ENCODE measurements at places on chromosomes 2 and 18. TPM values are rescaled to one million over a fixed set of nuclear protein-coding genes. Genes with fewer than 3 reads are reported as not detected.

DNA sequence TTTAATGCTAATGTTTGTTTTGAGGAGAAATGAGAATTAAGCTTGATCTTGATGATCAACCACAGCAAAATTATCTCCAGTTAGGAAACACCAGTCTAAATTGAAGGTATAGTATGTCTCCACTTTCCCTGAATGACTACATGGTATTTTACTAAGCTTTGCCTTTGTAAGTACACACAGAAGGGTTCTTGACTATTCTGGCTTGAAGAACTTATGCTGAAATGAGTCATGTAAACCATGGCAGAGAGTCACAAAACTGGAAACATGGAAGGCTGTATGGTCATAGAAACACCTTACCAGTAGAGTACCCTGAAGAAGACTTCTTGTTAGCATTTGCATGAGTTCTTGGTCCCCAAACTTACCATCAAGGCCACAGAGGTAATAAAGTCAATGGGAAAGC, 250.5 kb downstream of the SLC8A1 start:
- no peak overlapping the region for H3K27ac ChIP-seq
- H3K4me1 ChIP-seq, result no peaks in the 10 kb centered on the region
- no peaks in the 10 kb centered on the region for H3K36me3 ChIP-seq
- H3K27me3 ChIP-seq, result no peaks in the 10 kb centered on the region
- no peak for DNase-seq
- no peak overlapping the region for H3K4me3 ChIP-seq

GRCh38 chr2:171723716-171724683, 36.7 kb downstream of the DYNC1I2 start:
- no peak overlapping the region for H3K27ac ChIP-seq
- peaks cover 21% of the 10 kb centered on the region for H3K36me3 ChIP-seq
- no peak overlapping the region for H3K4me3 ChIP-seq
- DNase-seq, result no peak
- peaks cover 3% of the 10 kb centered on the region for H3K4me1 ChIP-seq

DNA sequence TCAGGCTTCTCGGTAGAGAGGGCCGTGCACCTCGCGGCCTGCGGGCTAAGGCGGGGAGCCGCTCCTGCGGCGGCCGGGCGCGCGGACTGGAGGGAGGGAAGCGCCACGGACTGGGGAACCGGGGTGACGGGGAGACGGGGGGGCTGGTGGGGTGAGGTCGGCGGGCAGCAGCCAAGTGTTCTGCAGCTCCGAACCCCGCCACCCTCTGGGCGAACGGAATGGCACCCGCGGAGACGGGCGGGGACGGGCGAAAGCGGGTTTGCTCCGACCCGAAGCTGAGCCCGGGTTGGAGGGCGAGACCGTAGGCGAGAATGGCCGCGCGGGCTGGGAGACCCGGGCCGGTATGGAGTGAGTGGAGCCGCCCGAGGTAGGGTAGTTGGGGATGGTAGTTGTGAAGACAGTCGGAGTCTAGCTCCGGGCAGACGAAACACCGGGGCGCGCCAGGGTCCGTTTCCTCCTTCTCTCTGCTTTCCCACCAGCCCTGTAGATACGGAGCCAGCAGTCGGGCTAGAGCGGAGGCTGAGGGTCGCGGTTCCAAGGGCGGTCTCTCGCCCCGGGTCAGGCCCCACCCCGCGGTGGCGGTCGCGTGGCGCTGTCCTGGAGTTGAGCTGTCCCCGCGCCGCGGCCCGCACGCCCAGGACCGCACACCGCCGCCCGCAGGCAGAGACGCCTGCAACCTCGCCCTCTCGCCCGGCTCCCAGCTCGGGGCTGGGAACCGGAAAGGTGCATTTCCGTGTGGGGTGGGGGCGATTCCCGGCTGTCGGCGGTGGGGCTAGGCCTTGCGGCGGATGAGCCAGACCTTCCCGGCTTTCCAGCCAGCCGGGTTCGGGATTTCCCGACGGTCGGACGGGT, 160.3 kb upstream of the SIX2 start:
- peak overlapping the region; percentile 73 for H3K4me3 ChIP-seq
- H3K4me1 ChIP-seq, result peaks cover 12% of the 10 kb centered on the region
- peak overlapping the region; percentile 69 for H3K27ac ChIP-seq
- DNase-seq, result peak; percentile 42

DNA sequence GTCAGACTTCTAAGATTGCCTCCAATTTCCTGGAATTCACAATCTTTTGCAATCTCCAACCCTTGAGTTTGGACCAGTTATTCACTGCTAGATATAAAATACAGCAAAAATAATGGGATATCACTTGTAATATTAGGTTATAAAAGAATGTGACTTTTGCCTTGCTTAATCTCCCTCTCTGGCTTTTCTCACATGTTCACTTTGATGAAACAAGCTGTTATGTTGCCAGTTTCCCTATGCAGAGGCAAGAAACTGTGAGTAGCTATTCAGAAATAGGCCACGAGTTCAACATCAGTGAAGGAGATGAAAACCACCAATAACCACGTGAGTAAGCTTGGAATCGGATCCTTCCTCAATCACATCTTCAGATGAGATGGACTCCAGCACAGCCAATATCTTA, 842.7 kb downstream of the RNF144A start:
- no peak overlapping the region for H3K27ac ChIP-seq
- no peaks in the 10 kb centered on the region for H3K4me1 ChIP-seq
- DNase-seq, result no peak
- H3K36me3 ChIP-seq, result peaks cover 5% of the 10 kb centered on the region

- no peaks in the 10 kb centered on the region for H3K36me3 ChIP-seq
- no peak overlapping the region for H3K4me3 ChIP-seq
- no peaks in the 10 kb centered on the region for H3K4me1 ChIP-seq
- no peak overlapping the region for H3K27ac ChIP-seq
- no peak for DNase-seq
Observed at GRCh38 chr2:172241222-172241621, 138.5 kb upstream of the DLX2 start.

DNA sequence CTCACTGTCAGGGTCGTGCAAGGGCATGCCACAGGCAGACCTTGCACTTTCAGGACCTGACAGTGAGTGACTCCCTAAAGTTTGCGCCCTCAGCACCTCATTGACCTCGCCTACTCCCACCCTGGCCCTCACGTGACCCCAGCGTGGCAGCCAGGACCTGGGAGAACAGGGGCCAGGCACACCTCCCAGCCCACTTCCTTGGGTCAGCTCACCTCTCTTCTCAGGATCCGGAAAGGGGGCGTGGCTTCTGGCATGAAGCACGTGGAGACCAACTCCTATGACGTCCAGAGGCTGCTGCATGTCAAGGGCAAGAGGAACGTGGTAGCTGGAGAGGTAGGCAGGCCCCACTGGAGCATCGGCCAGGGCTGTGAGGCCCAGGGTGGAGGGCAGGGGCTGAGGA, 8.8 kb downstream of the VIL1 start:
- no peak for DNase-seq
- no peaks in the 10 kb centered on the region for H3K27me3 ChIP-seq
- peaks cover 4% of the 10 kb centered on the region for H3K4me1 ChIP-seq
- H3K36me3 ChIP-seq, result peaks cover 32% of the 10 kb centered on the region

GRCh38 chr2:224608104-224608503, 22.9 kb upstream of the CUL3 start:
- no peak overlapping the region for H3K27ac ChIP-seq
- no peak for DNase-seq
- H3K27me3 ChIP-seq, result no peaks in the 10 kb centered on the region
- peaks cover 3% of the 10 kb centered on the region for H3K4me1 ChIP-seq
- H3K4me3 ChIP-seq, result no peak overlapping the region

- no peaks in the 10 kb centered on the region for H3K27me3 ChIP-seq
- H3K36me3 ChIP-seq, result peaks cover 11% of the 10 kb centered on the region
- H3K4me1 ChIP-seq, result no peaks in the 10 kb centered on the region
Observed at GRCh38 chr2:186440506-186440905, 45.6 kb upstream of the ZC3H15 start.

- H3K4me3 ChIP-seq, result no peak overlapping the region
- no peaks in the 10 kb centered on the region for H3K36me3 ChIP-seq
- peaks cover 17% of the 10 kb centered on the region for H3K4me1 ChIP-seq
- peaks cover 5% of the 10 kb centered on the region for H3K27me3 ChIP-seq
- H3K27ac ChIP-seq, result no peak overlapping the region
Observed at GRCh38 chr2:60334610-60335009, 218.8 kb downstream of the BCL11A start.

GRCh38 chr18:75896865-75897264, 469.4 kb upstream of the SMIM21 start:
- peaks cover 5% of the 10 kb centered on the region for H3K27me3 ChIP-seq
- H3K36me3 ChIP-seq, result no peaks in the 10 kb centered on the region
- H3K4me3 ChIP-seq, result no peak overlapping the region
- H3K27ac ChIP-seq, result no peak overlapping the region
- DNase-seq, result no peak
- H3K4me1 ChIP-seq, result no peaks in the 10 kb centered on the region

DNA sequence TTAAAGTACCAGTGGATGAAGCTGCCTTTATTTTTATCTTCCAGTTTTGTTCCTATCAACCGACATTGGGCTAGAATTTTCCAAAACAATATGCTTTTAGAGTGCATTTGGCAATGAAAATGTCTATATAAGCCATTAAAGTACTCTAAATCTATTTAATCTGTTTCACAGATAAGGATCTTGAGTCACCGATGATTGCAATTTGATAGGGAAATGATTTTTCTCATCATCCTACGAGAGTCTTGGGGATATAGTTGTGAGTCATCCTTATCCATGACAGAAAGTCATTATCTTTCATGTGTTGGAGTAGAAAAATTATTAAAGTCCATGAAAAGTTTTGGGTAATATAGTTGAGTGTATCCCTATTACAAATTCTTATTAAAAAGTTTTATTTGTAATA, 26.1 kb downstream of the SLC39A10 start:
- no peak overlapping the region for H3K27ac ChIP-seq
- H3K27me3 ChIP-seq, result no peaks in the 10 kb centered on the region
- DNase-seq, result no peak
- no peak overlapping the region for H3K4me3 ChIP-seq
- H3K4me1 ChIP-seq, result peaks cover 10% of the 10 kb centered on the region

DNA sequence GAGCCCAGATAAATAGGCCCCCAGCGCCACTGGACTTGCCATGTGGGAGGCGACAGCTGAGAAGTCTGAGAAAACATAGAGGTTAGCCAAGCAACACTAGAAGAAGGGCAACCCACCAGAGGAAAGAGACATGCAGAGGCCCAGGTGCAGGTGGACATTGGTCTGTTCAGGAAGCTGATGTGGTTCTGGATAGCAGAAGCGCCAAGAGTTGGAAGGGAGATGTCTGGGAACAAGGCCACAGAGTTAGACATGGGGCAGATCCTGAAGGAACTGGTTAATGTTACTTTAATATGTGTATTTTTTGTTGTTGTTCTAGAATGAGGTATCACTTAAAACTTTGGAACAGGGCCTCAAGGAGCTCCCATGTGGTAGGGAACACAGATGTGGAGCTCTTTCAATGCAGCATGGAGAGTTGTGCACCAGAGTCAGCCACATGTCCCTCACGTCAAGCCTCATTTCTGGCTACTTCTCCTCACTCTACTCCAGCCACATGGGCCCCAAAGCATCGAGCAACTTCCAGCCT, 62.2 kb upstream of the PKDCC start:
- H3K36me3 ChIP-seq, result no peaks in the 10 kb centered on the region
- no peak overlapping the region for H3K27ac ChIP-seq
- H3K4me1 ChIP-seq, result peaks cover 12% of the 10 kb centered on the region
- DNase-seq, result no peak
- no peak overlapping the region for H3K4me3 ChIP-seq
- H3K27me3 ChIP-seq, result no peaks in the 10 kb centered on the region

GRCh38 chr2:58870704-58871103, 629.6 kb upstream of the FANCL start:
- no peaks in the 10 kb centered on the region for H3K27me3 ChIP-seq
- H3K4me1 ChIP-seq, result peaks cover 7% of the 10 kb centered on the region
- no peak overlapping the region for H3K27ac ChIP-seq

- no peaks in the 10 kb centered on the region for H3K36me3 ChIP-seq
- peak overlapping the region; percentile 27 for H3K27ac ChIP-seq
- no peak overlapping the region for H3K4me3 ChIP-seq
- peaks cover 3% of the 10 kb centered on the region for H3K27me3 ChIP-seq
Observed at GRCh38 chr2:160241251-160242137, 41.4 kb upstream of the ITGB6 start.

DNA sequence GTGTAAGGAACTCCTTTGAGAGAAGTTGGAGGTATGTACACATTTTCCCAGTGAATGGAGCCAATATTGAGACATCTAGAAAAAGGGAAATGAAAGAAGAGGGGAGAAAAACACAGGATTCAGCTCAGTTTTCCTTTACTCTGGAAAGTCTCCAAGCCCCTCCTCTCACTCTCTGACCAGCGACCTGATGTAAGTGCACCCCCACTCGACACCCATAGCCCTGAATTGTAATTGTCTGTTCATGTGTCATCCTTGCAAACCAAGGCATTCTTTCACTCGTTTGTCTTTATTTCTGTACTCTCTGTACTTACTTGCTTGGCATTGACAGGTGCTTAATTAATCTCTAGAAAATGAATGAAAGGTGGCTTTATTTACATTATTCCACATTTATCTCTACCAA, 55.7 kb upstream of the CTAGE1 start:
- peaks cover 46% of the 10 kb centered on the region for H3K4me1 ChIP-seq
- no peak overlapping the region for H3K27ac ChIP-seq
- DNase-seq, result no peak
- no peak overlapping the region for H3K4me3 ChIP-seq
- no peaks in the 10 kb centered on the region for H3K27me3 ChIP-seq

FIGN gene
- total RNA-seq, result 19.3 TPM

SLC30A3 gene
- total RNA-seq, result not detected

KCNJ3 gene
- total RNA-seq, result 9.6 TPM

ZSCAN30 gene
- 27.1 TPM for total RNA-seq

Measured in progenitor cell of endocrine pancreas (in vitro differentiated cells).